Stromal cell of bone marrow (primary cell): ENCODE measurements at places on chromosomes 4 and X.

- no peak for DNase-seq
These were observed 88.2 kb downstream of the SCD5 start for GRCh38 chr4:82710197-82710929.

- DNase-seq: no peak
These were observed 542.1 kb upstream of the HS3ST1 start for GRCh38 chr4:11970754-11971153.

- DNase-seq: no peak
These were observed 333.3 kb upstream of the DDX53 start for GRCh38 chrX:22666441-22666840.

DNA sequence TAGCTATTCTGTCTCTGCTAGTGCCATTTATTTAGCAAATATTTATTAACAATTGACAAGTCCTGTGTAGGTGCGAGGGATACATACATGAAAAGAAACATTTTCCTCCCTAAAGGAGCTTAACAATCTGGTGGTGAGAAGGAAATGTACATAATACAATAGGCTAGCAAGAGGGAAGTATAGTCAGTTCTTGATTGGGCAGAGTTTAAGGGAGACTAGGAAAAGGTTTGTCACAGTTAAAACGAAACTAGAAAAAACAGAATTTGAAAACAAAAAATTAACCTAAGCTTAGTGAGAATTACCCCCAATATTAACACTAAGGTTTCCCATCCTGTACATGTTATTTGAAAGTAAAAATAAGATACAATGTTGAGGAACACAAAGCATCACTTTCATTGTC is 8.6 kb upstream of the MAML3 start:
- no peak for DNase-seq

GRCh38 chr4:48780865-48781214 is 761 bp upstream of the FRYL start:
- no peak for DNase-seq

GRCh38 chr4:38734446-38734845 is 48.3 kb downstream of the TLR10 start:
- no peak for DNase-seq

- no peak for DNase-seq
These were observed 1.2 kb downstream of the RAB33B start for GRCh38 chr4:139455126-139455538.

GRCh38 chr4:160143574-160143973 is 1040.7 kb downstream of the RAPGEF2 start:
- DNase-seq: no peak

DNA sequence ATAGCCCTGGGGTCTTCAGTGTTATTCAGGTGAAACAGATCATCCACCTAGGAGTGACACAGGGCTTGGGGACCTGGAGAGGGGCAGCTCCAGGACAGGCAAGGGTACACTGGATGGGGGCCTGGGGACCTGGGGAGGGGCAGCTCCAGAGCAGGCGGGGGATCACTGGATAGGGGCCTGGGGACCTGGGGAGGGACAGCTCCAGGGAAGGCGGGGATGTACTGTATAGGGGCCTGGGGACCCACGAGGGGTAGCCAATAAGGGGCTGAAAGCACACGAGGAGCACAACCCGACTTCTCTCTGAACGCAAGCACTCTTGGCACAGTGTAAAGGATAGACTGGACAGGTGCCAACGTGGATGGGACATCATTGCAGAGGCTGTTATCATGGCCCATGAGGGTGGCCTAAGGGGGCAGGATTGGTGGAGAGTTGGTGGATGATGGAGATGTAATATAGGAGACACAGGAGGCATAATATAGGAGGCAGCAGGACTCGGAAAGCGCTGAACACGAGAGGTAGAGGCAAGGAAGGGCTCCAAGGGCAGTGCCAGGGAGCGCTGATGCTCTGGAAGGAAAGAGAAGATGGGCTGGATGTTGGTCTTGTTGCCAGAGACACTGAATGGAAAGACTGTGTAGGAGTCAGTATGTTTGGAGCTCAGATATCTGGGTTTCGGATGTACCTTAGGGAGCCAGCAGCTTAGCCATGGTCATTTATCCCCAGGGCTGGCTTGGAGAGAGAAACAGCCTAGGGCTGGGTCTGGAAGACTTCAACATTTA is 37.9 kb upstream of the FGFBP2 start:
- DNase-seq: no peak

- no peak for DNase-seq
These were observed 655.6 kb upstream of the PCDH10 start for GRCh38 chr4:132493476-132493875.
